Activated T-helper 1 cell treated with anti-CD3 and anti-CD28 coated beads, Interleukin-2, amount 50 U/mL, for 16 hours (primary cell): ENCODE measurements at places on chromosomes 12 and 14.
A peak's percentile ranks its signal among the peaks of the same experiment; 100 is the strongest.

DNA sequence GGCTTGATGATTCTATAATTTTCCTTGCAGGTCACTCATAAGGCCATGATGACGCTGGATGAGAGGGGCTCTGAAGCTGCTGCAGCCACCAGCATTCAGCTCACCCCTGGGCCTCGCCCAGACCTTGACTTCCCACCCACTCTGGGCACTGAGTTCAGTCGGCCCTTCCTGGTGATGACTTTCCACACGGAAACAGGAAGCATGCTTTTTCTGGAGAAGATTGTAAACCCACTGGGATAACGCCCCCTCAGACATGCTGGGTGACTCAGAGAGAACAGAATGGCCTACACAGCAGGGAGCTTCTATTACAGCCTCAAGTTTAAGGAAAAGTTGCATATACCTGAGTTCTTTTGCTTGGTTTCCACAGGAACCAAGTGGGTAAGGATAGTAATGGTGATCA lies 34.3 kb downstream of the SERPINA3 start:
- DNase-seq = no peak

GRCh38 chr12:1583421-1584078 lies 10.8 kb downstream of the FBXL14 start:
- no peak for DNase-seq

GRCh38 chr14:91173221-91173670 lies 59.4 kb downstream of the DGLUCY start:
- DNase-seq = peak; percentile 65

GRCh38 chr12:93706824-93707223 lies 29.6 kb downstream of the CRADD start:
- DNase-seq = no peak

DNA sequence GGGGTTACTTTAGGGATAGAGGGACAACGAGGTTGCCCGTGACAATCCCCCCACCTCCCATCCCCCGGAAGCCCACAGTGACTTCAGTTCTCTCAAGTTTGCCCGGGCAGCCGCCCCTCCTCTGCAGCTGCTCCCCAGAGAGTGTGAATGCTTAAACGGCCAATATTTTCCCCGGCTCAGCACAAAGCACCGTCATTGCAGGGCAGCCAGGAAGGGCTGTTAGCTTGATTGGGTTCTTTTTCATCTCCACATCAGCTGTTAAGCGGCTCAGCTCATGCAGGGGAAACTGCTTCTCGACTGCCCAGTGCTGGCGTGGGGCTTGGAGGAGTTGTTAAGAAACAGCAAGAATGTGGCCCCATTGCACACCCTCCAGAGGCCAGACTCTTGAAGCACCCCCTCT lies 120.5 kb upstream of the NCOR2 start:
- DNase-seq = no peak

- no peak for DNase-seq
Measured at GRCh38 chr14:100091386-100091785, 26.2 kb downstream of the EVL start.

GRCh38 chr12:113803759-113804140 lies 162.4 kb downstream of the RBM19 start:
- DNase-seq = no peak

DNA sequence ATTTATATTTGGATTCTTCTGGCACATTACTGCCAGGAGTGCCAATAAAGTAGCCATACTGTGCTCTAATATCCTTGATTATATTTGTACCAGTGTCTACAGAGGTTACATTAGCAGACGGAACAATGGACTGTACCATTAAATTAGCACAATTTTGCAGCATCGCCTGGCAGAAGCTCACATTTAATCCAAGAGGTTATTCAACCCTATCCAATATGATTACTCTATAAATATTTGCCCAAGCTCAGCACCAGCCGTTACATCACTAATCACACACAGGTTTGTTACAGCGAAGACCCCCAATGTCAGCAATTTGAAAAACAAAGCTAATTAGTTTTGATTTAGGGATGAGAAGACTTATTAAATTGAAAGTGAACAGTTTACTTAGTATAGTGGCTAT lies 16.9 kb upstream of the MGST1 start:
- no peak for DNase-seq

GRCh38 chr14:69152902-69153151 lies at the start of gene DCAF5:
Gene DCAF5, minus strand, starts transcription at chr14:69153119. Its CDS starts 141 bp downstream, at chr14:69152978.
- DNase-seq = peak; percentile 88

- DNase-seq = no peak
Measured at GRCh38 chr14:101365329-101366158, 195.8 kb upstream of the DIO3 start.

GRCh38 chr14:50978529-50978871 lies 34.2 kb upstream of the PYGL start:
- DNase-seq = no peak

- no peak for DNase-seq
Measured at GRCh38 chr12:14514154-14514842, 53.4 kb downstream of the PLBD1 start.

DNA sequence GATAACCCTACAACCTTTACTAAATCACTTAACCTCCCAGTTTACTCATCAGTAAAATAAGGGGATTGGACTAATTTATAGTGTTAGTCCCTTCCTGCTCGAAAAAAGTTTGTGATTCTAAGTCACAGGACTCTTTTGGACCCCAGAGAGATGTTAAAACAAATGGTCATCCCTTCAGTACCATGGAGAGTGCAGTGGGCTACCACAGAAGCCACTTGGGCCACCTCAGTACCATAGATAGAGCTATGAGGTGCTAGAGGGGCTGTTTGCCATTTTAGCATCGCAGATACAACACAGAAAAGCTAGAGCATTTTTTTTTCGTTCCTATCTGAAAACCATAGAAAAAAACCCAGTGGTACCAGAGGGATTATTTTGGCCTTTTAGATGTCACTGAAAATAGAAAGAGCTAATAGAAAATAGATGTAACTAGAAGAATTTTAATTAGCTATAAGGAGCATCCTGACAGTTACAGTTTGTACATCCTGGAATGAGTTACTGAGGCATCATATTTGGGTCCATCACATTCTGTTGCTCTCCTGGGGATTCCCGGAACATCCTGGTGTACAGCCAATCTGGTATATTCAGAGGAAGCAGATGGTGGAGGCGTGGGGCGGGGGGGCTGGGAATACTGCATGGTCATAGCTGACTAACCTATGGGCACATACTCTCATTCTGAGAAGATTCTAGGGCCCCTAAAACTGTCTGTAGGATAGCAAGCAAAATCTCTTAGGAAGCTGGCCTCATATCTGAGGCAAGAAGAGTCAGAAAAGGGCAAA lies 2.8 kb downstream of the ZNF219 start:
- DNase-seq = no peak

- no peak for DNase-seq
Measured at GRCh38 chr12:116152268-116152667, 125.2 kb downstream of the MED13L start.

- no peak for DNase-seq
Measured at GRCh38 chr12:94550964-94551363, 91.3 kb upstream of the CEP83 start.

GRCh38 chr12:110465024-110465423 lies 3.0 kb downstream of the GPN3 start:
- DNase-seq = no peak

DNA sequence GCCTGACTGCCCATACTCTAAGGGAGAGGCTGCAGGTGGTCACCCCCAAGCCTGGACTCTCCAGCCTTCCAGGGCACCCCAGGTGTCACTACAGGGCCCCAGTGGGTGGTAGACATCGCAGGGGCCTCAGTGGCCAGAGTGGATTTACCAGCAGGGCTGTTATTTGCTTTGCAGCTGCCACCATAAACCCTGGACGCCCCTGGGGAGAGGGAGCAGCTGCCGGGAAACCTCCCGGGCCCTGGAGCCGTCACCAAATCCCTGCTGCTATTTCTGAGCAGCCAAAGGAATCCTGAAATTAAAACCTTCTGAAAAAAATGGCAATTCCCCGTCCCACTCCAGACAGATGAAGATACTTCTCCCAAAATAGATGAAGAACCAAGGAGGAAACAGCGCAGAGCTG lies 13.9 kb downstream of the TMEM119 start:
- DNase-seq = no peak

- DNase-seq = no peak
Measured at GRCh38 chr14:89252887-89253532, 164.0 kb downstream of the FOXN3 start.

- DNase-seq = no peak
Measured at GRCh38 chr12:63841571-63841970, 2.9 kb upstream of the SRGAP1 start.

DNA sequence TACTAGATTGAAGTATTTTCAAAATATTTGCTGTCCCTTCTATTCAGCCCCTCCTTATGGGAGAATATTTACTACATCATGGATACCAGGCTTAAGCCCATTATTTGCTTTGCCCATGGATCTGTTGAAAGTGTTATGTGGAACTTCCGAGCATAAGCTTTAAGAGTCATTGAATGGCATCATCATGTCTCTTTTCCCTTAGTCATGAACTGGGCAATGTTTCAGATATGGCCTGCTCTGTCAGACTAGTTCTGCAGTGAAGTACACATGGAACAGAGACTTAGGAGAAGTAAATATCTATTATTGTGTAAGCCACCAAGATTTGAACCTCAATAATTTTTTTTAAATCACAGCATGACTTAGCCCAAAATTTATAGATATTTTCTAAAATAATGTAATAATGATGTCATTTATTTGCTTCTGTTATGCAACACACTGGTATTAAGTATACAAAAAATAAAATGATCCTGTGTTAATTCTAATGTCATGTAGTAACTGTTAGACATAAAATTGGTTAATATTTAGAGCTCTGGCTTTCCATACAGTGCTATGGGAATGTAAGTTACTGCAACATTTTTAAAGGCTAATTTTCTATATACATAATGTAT lies 1097.3 kb downstream of the SLC16A7 start:
- DNase-seq = no peak

DNA sequence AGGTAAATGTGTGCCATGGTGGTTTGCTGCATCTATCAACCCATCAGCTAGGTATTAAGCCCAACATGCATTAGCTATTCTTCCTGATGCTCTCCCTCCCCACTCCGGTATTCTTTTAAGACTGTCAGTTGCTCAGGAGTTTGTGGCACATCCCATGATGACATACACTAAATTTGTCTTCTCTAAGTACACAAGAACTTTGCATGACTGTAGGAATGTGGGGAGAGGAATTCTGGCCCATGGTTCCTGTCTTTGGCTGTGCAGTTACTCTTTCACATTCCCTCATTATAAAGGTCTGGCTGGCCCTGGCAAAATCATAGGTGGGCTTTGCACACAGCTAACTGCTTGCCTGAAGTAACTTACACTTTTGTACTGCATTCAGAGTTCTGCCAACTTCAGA lies 30.3 kb downstream of the HMGA2 start:
- DNase-seq = no peak

DNA sequence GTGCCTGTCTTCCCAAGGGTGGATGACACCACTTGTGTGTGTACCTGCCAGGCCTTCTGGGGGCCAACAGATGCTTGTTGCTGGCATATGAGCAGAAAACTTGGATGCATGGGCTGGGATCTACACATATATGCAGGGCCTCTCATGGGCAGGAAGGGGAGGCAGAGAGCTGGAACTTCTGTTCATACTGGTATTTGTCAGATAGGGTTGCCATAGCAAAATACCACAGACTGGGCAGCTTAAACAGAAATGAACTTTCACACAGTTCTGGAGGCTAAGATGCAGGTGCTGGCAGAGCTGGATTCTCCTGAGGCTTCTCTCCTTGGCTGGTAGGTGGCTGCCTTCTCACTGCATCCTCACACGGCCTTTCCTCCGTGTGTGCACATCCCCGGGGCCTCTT lies 121.8 kb downstream of the SUDS3 start:
- no peak for DNase-seq

DNA sequence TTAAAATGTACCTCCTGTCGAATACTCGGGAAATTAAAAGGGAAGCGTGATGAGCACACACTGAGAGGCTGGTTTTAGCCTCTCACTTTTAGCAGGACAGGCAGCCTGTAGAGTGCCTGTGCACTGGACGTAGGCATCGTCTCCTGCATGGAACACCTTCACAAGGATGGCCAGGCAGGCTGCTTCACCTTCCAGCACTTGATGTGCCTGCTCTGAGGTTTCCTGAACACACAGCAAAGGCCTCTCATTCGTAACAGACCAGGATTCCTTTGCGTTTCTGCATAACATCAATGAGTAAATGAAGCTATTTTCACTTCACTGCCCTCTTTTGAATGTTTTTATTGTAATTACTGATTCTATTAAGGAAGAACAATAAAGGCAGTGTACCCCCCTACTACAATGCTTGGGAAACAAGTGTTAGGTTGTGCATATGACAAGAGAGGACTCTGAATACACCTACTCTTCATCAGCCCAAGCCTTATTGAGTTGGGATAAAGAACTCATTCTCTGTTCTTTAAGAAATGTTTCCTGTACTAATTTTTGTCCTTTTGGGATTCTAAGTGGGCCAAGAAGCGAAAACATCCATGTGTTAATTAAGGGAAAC lies 1077.6 kb upstream of the FOXG1 start:
- DNase-seq = no peak

GRCh38 chr12:42916143-42916542 lies 326.6 kb upstream of the PRICKLE1 start:
- no peak for DNase-seq

DNA sequence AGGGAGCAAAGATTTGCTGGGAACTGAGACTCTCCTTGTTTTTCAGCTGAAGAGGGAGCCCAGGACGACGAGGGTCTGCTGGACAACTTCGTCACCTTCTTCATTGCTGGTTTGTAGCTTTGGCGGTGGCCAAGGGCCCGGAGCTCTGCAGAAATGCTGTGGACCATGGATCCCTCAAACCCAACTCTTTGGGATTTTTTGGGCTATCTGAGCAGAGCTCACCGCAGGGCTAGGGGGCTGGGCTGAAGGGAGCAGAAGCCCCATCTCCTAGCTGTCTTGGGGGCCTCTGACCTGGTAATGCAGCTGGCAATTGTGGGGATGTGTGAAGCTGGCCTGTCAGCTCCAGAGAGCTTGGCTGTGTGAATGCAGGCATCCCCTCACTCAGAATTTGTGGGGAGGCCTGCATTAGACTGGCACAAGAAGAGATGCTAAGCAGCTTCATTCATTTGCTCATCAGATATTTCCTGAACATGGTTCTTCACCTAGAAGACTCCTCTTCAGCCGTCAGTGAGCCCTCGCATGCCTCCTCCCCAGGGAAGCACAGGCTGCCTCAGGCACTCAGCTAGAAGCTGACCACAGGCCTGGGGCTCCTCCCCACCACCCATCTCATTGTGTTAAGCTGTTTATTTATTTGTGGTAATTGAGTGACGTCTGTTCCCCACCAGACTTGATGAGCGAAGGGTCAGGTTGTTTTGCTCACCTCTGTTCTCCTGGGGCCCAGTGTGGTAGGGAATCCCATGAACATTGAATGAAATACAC lies 32.2 kb downstream of the CYP46A1 start:
- no peak for DNase-seq

DNA sequence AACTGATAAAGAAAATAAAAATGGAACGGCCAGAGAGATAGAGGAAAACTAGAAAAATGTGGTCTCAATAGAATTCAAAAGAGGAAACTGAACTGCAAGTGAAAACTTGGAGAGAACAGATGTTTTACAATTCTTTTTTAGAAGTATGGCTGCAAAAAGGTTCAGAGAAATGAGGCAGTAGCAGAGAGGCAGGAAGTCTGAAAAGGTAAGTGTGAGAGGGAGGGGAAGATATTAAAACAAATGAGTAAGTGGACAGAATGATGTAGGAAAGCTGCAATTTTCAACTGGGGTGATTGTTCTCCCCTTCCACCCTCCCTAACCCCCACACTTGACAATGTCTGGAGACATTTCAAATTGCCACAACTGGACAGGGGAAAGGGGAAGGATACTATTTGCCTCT lies 12.9 kb downstream of the BTBD7 start:
- DNase-seq = no peak
